ENCODE measurements at places on chromosomes 7 and 10. TPM values are rescaled to one million over a fixed set of nuclear protein-coding genes. Genes with fewer than 3 reads are reported as not detected.

GRCh38 chr10:86979977-86980448 lies 11.7 kb downstream of the ADIRF start:
- no peaks in the 10 kb centered on the region for H3K27me3 ChIP-seq
- peaks cover 22% of the 10 kb centered on the region for H3K4me1 ChIP-seq
- H3K27ac ChIP-seq = peak overlapping the region; percentile 42
- H3K4me3 ChIP-seq = peak overlapping the region; percentile 6

DNA sequence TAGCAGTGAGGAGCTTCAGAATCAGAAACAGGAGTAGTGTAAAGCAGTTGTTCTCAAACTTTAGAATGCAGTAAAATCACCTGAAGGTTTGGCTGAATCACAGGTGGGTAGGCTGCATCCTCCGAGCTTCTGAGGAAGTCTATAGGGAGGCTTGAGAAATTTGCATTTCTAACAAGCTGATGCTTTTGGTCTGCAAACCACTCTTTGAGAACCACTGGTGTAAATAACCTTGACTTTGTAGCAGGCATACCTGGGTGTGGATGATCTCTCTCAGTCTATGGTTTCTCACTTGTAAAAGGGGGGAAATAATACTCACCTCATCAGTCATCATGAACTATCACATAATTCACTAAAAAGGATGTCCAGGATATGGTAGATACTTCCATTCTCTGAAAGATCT lies 118.1 kb downstream of the SRI start:
- no peaks in the 10 kb centered on the region for H3K36me3 ChIP-seq
- no peak overlapping the region for H3K4me3 ChIP-seq
- DNase-seq = no peak
- H3K27ac ChIP-seq = no peak overlapping the region
- no peaks in the 10 kb centered on the region for H3K4me1 ChIP-seq

Gene PLXNA4
- total RNA-seq = 4.3 TPM

Gene AKR1D1
- total RNA-seq = under 0.01 TPM

- H3K27ac ChIP-seq = no peak overlapping the region
- H3K4me3 ChIP-seq = no peak overlapping the region
- H3K4me1 ChIP-seq = no peaks in the 10 kb centered on the region
- H3K36me3 ChIP-seq = no peaks in the 10 kb centered on the region
- no peak for DNase-seq
These were observed 64.0 kb downstream of the DMBT1 start for GRCh38 chr10:122624546-122624945.

- no peaks in the 10 kb centered on the region for H3K27me3 ChIP-seq
- no peak for DNase-seq
- H3K36me3 ChIP-seq = no peaks in the 10 kb centered on the region
- H3K4me3 ChIP-seq = no peak overlapping the region
These were observed 73.6 kb downstream of the SLC13A1 start for GRCh38 chr7:123126171-123126570.

Gene PALS2
- 53.3 TPM for total RNA-seq

- H3K36me3 ChIP-seq = peaks cover 23% of the 10 kb centered on the region
- no peaks in the 10 kb centered on the region for H3K27me3 ChIP-seq
- H3K4me3 ChIP-seq = peak overlapping the region; percentile 78
- DNase-seq = peak; percentile 95
- H3K4me1 ChIP-seq = peaks cover 44% of the 10 kb centered on the region
These were observed 537 bp upstream of the MRPS24 start for GRCh38 chr7:43869867-43870240.

Gene GNAT3
- total RNA-seq = not detected

Gene EPO
- not detected for total RNA-seq

- H3K27ac ChIP-seq = no peak overlapping the region
- H3K4me3 ChIP-seq = no peak overlapping the region
- H3K4me1 ChIP-seq = no peaks in the 10 kb centered on the region
- DNase-seq = no peak
These were observed 876.2 kb downstream of the GRID1 start for GRCh38 chr10:85490431-85490830.

DNA sequence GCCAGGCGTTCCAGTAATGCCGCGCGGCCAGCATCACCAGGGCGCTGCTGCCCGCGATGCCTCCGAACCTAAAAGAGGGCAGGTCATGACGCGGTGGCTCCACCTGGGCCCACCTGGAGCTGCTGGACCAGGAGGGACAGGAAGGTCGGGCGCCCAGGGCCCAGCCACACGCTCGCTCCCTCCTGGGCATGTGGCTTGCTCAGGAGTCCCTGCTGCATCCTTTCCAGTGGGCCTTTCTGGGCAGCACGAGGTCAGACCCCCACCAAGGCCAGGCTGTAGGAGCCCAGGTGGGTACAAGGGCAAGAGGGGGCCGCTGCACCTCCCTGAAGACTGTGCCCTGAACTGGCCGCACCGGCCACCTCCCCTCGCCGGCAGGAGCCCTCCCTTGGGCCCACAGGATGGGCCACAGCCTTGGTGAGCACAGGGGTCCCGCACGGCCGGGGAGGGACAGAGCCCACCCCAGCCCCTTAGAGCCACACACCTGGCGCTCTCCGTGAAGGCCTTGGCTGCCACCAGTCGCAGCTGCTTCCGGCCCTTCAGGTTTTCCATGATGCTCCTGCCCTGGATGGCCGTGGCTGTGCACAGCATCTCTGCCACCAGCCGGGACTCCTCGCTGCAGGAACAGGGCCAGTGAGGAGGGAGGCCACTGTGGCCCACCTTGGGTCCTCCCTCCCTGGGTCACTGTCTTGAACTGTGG lies 43.2 kb downstream of the CFAP46 start:
- no peaks in the 10 kb centered on the region for H3K36me3 ChIP-seq
- peaks cover 24% of the 10 kb centered on the region for H3K27me3 ChIP-seq
- no peak overlapping the region for H3K27ac ChIP-seq

- no peak for DNase-seq
- peaks cover 27% of the 10 kb centered on the region for H3K4me1 ChIP-seq
- H3K27me3 ChIP-seq = no peaks in the 10 kb centered on the region
- no peaks in the 10 kb centered on the region for H3K36me3 ChIP-seq
- no peak overlapping the region for H3K27ac ChIP-seq
These were observed 493.2 kb upstream of the KLF6 start for GRCh38 chr10:4278186-4278585.

Gene GSTO2
- total RNA-seq = 2.2 TPM

DNA sequence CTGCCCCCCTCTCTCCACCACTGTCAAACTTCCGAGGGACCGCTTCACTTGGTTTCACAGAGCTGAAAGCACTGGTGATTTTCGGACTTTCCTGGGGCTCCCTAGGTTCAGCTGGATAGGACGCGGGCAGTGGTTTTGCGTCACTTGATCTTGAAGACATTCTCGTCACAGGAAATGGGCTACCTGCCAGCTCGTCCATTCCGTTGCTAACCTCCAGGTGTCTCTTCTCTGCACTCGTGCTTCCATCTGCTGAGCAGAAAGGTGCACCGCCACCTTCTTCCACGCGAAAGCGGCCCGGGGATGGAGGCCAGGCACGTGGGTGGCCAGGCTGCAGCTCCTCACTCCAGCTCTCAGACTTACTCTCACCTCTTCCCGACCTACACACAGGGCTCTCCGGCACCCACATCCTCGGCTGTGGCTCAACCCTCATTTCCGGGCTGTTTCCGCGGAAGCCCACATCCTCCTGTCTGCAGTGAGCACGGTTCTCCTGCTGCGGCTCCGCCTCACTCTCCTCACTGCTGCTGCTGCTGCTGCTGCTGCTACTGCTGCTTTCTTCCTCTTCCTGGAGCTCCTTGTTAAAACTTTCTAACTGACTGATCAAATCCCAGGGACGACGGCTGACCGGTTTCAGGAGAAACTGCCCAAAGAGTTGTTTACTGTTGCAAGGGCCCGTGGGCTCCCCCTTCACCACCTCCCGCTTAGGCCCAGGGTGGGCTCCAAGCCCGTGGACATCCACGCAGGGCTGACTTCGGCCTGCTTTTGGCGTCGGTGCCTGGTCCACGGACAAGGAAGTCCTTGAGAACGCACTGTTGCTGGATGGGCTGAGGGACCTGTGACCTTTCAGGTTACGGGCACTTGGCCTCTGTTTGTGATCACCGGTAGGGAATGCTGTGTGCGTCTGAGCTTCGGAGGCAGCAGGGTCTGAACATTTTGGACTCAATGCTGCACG lies 32.1 kb downstream of the JCAD start:
- no peaks in the 10 kb centered on the region for H3K4me1 ChIP-seq
- H3K27me3 ChIP-seq = no peaks in the 10 kb centered on the region
- H3K27ac ChIP-seq = no peak overlapping the region

Gene AEBP1
- total RNA-seq = 219 TPM

DNA sequence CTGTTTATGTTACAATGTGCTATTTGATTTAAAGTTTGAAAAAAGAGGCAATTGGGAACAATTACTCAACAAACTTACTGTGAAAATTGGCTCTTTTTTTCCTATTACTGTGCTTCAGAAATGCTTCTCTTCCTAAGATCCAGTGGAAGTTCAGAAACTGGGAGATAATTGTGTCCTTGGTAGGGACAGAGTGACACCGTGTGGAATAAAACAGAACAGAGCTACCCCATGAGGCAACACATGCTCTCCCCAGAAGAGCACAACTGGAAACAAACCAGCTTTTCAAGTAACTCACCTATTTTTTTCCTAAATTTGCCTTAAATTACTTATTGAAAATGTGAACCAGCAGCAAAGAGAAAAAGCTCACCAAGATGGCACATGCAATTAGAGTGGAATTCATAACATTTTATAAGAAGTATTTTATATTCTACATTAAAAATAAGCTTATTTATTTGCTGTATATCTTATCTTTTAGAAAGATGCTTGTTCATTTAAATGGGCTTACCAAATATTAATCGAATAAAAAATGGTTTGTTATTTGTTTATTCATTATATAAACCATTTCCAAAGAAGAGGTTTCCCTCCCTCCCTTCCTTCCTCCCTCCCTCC lies 346.1 kb upstream of the ANKRD30A start:
- H3K4me1 ChIP-seq = no peaks in the 10 kb centered on the region
- H3K27me3 ChIP-seq = no peaks in the 10 kb centered on the region
- H3K4me3 ChIP-seq = no peak overlapping the region
- DNase-seq = peak; percentile 85

Gene DPP6
- total RNA-seq = not detected

DNA sequence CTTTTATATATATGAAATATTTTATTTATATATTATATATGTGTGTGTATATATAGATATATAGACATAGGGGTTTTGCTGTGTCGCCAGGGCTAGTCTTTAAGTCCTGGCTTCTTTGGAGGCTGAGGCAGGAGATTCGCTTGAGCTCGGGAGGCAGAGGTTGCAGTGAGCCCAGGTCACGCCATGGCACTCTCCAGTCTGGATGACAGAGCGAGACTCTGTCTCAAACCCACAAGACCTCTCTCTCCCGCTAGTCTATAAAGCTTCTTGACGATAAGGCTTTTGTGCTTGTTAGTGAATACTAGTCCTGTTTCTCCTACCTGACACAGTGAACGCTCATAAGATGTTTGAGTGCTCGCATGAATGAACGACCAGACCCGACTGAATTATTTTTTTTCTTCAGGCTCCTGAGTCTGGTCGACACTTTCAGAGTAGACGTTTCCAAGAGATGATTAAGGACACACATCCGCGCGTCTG lies 577 bp upstream of the DDX21 start:
- DNase-seq = peak; percentile 60
- H3K27me3 ChIP-seq = no peaks in the 10 kb centered on the region
- peak overlapping the region; percentile 83 for H3K27ac ChIP-seq
- peak overlapping the region; percentile 89 for H3K4me3 ChIP-seq

- no peaks in the 10 kb centered on the region for H3K4me1 ChIP-seq
- H3K36me3 ChIP-seq = no peaks in the 10 kb centered on the region
- H3K27me3 ChIP-seq = no peaks in the 10 kb centered on the region
- no peak overlapping the region for H3K4me3 ChIP-seq
- no peak overlapping the region for H3K27ac ChIP-seq
These were observed 7.0 kb upstream of the KEL start for GRCh38 chr7:142969183-142969582.

GRCh38 chr7:27547401-27547800 lies 115.3 kb downstream of the HIBADH start:
- peaks cover 12% of the 10 kb centered on the region for H3K4me1 ChIP-seq
- no peaks in the 10 kb centered on the region for H3K36me3 ChIP-seq
- DNase-seq = peak; percentile 3
- no peak overlapping the region for H3K4me3 ChIP-seq
- H3K27me3 ChIP-seq = no peaks in the 10 kb centered on the region

GRCh38 chr7:82697897-82698296 lies 254.3 kb upstream of the CACNA2D1 start:
- no peaks in the 10 kb centered on the region for H3K36me3 ChIP-seq
- H3K4me1 ChIP-seq = no peaks in the 10 kb centered on the region
- no peaks in the 10 kb centered on the region for H3K27me3 ChIP-seq
- no peak overlapping the region for H3K4me3 ChIP-seq
- no peak for DNase-seq
- H3K27ac ChIP-seq = no peak overlapping the region

DNA sequence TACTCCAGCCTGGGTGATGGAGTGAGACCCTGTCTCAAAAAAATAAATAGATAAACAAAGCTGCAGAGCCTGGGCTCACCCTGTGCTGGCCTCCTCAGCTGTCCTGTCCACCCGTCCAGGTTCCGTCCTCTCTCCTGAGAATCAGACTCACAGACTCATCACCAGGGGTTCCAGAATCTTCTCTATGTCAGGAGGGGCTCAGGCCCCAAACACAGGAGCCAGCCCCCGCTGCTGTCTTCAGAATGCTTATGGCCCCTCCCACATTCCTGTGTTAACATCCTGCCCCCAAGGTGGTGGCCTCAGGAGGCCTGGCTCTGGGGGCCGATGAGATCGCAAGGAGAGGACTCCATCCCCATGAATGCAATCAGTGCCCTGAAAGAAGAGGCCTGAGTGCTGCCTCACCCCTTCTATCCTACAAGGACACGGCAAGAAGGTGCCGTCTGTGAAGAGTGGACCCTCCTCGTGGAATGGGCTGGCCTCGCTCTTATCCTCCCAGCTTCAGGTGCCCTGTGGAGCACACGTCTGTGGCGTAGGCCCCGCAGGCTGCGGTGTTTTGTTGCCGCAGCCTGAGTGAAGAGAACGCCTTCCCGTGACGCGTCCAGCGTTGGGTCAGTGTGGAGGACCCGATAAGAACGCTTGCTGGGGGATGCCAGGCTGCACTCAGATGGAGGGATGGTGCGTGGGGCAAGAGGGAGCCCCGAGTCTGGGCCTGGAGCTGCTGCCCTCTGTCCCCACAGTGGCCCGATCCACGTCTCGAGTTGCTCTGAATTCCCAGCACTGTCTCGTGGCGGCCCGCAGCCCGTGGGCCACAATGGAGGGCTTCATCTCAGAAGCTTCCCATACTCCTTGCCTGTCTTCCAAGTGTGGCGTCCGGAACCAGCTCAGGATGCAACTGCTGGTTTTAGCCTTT lies 77.1 kb downstream of the INPP5A start:
- no peaks in the 10 kb centered on the region for H3K4me1 ChIP-seq
- no peaks in the 10 kb centered on the region for H3K36me3 ChIP-seq
- no peaks in the 10 kb centered on the region for H3K27me3 ChIP-seq
- no peak overlapping the region for H3K27ac ChIP-seq
- peak; percentile 84 for DNase-seq

DNA sequence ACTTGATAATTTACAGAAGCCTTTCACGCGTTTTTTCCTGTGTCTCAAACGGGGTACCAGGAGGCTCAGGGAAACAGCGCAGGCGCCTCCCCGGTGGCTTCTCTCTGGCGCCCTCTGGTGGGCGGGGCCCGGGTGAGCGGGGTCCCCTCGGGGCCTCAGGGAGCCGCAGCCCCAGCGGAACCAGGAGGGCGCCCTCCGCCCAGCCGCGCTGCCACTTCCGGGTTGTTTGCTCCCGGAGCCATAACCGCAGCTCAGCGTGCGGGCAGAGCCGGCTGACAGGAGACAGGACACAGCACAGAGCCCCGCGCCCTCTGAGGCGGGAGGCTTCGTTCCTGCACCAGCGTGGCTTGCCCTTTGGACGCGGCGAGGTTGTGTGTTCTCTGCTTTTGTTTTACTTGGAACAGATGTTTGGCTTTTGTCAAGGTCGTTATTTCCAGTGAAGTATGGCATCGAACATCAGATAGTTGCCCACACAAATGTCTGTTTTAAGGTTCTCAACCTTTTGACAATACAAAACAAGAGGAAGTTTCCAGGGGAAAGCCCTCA lies 6.9 kb upstream of the CYP2E1 start:
- peaks cover 7% of the 10 kb centered on the region for H3K27me3 ChIP-seq
- H3K36me3 ChIP-seq = no peaks in the 10 kb centered on the region
- H3K4me3 ChIP-seq = peak overlapping the region; percentile 74
- DNase-seq = peak; percentile 97
- H3K4me1 ChIP-seq = peaks cover 11% of the 10 kb centered on the region
- H3K27ac ChIP-seq = no peak overlapping the region
